Posterior cingulate gyrus (tissue), 11 donors: ENCODE measurements at places on chromosomes 3 and 15.

DNA sequence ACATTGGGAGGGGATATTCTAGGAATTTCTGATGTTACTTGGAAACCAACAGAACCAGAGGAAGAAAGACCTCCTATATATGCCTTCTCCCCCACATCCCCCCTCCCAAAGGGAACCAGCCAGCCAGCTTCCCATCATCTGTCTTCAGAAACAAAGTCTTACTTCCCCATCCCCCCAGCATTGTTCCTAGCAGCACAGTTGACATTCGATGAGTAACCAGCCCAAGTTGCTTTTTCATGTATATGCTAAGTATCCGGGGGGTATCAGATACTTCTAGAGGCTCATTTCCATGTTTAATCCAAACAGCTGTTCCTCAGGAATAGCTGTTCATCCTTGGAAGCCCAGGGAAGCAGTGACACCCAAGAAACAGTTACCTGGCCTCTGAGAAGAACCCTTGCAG, 16.0 kb downstream of the RMDN3 start:
- DNase-seq: no peak

DNA sequence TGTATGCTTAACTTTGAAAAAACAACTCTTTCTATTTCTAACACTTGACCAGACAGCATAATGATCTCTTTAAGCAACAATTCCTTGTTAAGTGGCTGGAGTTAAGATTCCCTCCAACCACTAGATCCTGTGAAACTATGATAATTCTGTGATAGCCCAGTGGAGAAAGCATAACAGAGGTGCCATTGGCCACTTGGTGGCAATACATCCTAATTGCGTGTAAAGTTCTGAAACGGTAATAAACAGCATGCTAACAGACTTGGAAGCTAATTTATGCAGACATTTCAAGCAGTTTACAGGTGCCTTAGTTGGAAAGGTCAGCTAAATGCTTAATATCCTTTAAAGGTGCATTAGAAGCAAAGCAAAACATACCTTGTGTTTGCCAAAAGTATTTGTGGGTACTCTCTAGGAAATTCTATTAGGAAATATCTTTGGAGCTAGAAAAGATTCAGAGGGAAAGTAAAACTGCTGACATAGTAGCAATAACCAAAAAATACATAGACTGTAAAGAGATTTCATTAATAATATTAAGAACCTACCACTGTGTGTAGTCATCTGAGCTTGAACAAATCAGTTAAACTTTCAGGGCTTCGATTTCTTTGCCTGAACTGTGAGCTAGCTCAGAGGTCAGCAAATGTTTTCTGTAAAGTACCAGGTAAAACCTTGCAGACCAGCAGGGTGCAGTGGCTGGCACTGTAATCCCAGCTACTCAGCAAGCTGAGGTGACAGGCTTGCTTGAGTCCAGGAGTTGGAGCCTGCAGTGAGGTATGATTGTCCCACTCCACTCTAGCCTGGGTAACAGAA, 19.0 kb upstream of the CSTA start:
- no peak for DNase-seq

GRCh38 chr3:178181784-178182183, 354.5 kb upstream of the KCNMB2 start:
- no peak for DNase-seq

DNA sequence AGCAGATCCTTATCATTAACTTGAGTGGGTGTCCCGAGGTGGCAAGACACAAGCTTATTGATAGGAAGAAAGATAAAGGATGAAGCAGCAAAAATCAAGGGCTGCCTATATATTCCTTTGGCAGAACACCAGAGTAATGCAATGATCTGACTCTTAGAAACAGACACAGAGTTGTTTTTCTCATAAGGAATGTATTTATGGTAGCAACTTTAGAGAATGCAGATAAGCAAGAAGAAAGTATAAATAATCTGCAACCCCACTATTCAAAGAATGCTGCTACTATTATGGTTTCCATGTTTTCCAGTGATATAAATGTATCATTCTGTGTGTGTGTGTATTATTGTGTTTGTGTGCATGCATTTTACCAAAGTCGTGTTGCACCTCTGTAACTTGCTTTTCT, 208.3 kb downstream of the THSD4 start:
- DNase-seq: no peak

DNA sequence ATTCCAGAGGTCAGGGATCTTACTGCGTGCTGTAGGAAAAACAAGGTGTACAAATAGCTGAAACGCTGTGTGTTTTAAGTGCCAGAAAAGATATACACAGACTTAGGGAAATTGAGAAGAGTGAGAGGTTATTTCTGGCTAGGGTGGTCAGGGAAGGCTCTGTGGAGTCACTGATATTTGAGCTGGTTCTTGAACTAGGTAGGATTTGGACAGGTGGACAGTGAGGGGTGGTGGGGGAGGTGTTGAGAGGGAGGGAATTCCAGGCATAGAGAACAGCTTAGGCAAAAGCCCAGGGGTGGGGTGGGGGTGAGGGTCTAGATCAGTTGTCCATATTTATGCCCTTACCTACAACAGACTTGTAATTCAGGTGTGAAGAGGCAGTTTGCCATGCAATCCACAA, 7.0 kb downstream of the SEMA6D start:
- DNase-seq: no peak

DNA sequence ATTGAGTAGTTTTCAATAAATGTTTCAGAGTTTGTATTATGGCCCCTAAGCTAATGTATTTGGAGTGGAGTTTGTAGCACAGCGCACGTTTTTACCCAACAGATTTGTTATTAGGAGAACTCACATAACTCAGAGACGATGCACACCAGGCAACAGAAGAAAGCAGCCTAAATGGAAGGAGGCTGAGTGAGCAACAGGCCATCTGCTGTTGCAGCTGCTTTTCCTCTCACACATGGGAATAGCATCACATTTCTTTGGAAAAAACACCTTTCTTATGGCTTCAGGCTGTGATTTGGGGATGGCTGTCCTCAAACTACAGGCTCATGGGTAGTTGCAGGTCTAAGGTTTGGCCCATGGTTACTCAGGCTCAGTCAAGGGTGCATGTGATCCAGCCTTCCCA, 469.3 kb upstream of the MCTP2 start:
- DNase-seq: no peak

DNA sequence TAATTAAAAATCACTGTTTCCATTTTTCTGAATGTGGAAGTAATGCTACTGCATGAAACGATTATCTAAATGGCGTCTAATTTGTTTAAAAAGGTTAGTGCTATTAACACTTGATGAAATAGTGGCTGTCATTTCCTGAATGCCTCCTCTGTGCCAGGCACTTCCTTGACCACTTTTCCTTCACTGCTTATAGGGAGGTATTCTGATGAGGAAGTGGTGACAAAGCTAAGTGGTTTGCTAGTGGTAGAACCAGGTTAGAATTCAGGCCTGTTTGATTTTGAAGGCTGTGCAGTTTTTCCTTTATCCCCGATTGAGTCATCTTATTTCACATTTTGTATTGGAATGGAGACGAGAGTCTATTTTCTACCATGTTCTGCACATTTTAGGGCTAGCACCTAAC, 119.0 kb downstream of the USP13 start:
- DNase-seq: no peak

DNA sequence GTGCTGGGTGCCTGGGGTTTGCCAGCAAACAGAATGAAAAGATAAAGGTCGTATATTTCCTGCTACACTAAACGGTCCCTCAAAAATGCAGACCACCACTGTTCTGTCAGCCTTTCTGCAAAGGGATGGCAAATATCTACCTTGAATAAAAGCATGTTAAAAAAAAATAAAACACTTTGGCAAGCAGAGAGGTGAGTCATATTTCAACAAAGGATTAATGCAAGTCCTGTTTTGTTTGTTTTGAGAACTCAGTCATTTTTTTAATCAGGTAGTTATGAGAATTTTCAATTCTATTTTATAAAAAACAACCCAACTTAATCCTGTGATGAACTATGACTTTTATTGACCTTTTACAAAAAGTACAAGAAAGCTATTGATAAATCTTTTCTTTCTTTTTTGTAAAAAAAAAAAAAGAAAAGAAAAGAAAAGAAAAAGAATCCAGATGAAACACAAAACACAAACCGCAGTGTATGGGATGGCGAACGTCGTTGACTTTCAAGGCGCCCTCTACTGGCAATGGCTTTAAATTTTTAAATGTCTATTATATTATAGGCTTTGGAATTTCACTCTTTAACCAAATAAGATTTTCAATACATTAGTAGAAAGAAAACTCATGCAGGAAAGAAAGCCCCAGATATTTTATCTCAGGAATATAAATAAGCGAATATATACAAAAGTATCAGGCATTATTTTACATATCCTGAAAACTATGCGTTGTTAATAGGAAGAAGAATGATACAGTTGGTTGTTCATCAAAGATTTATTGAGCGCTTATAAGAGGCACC, 87.8 kb downstream of the NCEH1 start:
- DNase-seq: no peak
